ENCODE measurements at places on chromosomes 12 and 14.

DNA sequence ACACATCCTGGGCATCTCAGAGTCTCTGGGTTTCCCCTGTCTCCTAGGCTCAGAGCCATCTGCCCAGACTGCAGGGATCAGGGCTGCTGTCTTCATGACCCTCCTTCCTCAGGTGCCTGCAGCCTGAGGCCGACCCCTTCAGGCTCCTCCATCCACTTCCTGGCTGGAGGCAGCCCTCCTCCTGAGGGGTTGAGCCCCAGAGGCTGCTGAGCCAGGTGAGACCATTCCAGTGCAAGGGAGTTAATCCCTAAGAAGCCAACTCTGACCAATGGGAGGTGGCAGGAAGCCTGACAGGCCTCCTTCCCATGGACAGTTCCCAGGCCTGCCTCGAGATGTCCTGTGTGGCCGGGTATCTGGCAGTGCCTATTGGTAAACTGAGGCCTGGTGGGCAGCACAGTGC, 8.4 kb upstream of the PPP4R4 start:
- DNase-seq, result no peak

GRCh38 chr12:94174576-94174975, 26.2 kb downstream of the PLXNC1 start:
- DNase-seq, result peak; percentile 37

DNA sequence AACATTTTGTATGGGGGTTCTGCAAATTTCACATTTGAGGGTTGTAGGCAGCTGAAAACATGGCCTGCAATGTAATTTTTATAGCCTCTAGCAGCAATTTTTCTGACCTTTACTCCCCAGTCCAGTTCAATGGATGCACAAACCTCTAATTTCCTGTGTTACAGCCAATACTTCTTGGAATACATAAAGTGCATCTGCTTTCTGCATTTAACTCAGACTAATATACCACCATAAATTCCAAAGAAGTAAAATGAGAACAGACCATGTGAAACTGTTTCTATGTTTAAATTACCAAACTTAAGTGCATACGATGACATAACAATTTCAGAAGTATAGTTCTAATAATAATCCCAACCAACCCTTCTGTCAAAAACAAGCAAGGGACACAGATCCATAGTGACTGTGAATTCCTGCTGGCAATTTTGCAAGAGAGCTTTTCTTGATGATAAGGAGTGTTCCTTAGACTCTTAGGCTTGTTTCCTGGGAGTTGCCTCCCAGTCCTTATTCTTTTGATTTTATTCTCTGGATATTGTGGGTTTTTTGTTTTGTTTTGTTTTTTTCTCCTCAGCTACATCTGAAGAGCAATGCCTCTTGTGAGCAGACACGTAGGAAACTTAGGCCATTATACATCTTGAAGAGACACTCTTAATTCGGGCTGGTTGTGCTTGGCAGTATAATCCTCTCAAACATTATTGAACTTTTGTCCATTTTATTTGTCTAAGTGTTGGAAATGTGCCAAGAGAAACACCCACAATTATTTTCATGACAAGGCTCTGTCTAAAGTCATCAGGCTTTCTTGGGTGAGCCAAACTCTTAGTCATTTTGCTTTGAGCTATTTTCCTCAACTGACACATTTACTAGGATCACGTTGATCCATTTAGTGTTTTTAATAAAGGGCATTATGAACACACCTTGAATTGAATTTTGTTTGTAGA, 51.3 kb upstream of the RERGL start:
- DNase-seq, result no peak

GRCh38 chr12:62731055-62731820, 203.7 kb downstream of the PPM1H start:
- no peak for DNase-seq

GRCh38 chr12:20445687-20446086, 77.3 kb downstream of the PDE3A start:
- no peak for DNase-seq

GRCh38 chr12:106358396-106359241, 1.1 kb downstream of the POLR3B start:
- DNase-seq, result no peak
